NCI-H1417 (cell line): ENCODE measurements at places on chromosomes 6 and 20.

DNA sequence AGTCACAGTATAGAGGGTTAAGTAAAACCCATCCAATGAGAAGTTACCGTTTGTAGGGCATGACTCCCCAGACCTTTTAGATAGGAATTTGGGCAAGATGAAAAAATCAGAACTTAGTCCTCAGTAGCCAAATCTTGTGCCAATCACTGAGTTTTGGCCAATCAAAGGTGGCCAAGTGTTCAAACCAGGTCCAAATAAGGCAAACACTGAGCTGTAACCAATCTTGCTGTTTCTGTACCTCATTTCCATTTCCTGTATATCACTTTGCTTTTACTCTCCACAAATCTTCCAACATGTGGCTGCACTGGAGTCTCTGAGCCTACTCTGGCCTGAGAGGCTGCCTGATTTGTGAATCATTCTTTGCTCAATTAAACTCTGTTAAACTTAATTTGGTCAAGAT, 81.8 kb upstream of the GPR6 start:
- DNase-seq = no peak

- DNase-seq = no peak
Measured at GRCh38 chr6:140105241-140105640, 730.8 kb upstream of the CITED2 start.

DNA sequence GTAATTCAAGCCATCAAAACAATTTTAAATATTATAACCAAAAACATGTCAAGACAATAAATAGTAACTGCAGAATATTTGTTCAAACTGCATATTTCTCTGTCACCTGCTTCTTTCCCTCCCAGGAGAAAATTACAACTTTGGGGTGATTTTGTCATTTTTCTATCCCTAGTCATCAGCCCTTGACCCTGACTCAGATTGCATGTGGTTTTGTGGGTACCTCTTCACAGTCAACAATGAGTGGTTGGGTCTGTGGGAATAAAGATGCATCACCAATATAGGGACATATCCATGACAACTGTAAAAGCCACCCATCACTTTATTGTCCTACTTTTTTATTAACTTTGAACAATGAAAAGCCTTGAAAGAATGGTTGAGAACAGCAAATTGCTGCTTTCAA, 7.3 kb downstream of the COL10A1 start:
- no peak for DNase-seq

GRCh38 chr6:151962246-151962846, 154.9 kb downstream of the ESR1 start:
- DNase-seq = no peak

DNA sequence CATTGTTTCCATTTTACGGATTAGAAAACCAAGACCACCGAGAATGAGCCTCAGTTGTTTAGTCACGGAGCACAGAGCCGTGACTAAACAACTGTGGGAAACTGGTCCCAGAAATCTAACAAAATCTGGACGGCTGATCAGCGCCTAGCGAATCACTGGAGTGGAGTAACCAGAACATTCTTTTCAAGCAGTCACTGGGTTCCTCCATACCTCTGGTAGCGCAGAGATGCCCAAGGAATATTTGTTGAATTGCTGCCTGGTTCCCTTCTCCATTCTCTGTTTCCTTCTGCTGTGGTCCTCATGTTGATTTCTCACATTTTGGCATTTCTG, 62.0 kb downstream of the GPX5 start:
- no peak for DNase-seq

- peak; percentile 29 for DNase-seq
Measured at GRCh38 chr6:90703336-90703735, 116.5 kb upstream of the MAP3K7 start.

- DNase-seq = no peak
Measured at GRCh38 chr6:30712441-30712945, 4.6 kb downstream of the MDC1 start.

GRCh38 chr20:9630554-9630953, 116.2 kb downstream of the LAMP5 start:
- DNase-seq = no peak

DNA sequence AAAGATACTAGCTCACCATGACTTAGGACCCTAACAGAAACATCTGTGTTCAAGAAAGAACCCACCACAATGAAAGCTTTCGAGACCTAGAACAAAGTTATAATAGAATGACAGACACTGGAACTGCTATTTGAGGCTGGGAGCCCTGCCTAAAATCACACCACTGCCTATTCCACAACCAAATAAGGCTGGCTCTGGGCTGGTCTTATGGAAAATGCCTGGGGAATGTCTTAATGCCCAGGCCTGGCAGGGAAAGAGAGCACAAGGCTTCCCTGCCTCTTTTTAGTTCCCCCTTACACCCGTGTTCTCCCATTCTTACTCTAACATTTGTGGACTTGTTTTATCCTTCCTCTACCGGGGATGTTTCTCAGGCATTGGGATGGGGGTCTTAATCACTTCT, 5.6 kb upstream of the METTL24 start:
- DNase-seq = no peak

DNA sequence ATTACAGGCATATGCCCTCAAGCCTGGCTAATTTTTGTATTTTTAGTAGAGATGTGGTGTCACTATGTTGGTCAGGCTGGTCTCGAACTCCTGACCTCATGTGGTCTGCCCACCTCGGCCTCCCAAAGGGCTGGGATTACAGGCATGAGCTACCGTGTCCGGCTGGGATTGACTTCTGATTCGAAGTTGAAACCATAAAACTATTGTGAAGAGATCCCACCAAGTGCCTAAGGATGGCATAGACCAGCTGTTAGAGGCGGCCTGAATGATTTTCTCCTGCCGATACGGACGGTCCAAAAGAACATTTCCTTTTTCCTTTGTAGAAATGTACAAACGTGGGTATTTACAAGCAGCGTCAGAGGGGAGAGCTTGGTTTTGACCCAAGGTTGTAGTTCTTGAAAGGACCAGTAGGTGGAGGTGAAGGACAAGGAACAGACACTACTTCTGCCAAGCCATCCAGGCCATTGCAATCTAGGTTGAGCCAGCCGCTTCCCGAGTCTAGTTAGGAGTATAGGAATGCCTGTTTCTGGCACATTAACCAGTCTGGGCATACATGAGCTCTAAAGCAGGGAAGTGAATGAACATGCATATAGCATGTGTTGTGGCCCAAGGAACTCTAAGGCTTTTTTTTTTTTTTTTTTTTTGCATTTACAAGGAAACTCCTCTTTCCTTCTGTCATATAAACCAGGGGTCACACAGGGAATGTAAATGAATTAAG, 29.0 kb downstream of the MOCS3 start:
- DNase-seq = peak; percentile 71

- no peak for DNase-seq
Measured at GRCh38 chr20:52532674-52533073, 341.1 kb upstream of the ZFP64 start.

DNA sequence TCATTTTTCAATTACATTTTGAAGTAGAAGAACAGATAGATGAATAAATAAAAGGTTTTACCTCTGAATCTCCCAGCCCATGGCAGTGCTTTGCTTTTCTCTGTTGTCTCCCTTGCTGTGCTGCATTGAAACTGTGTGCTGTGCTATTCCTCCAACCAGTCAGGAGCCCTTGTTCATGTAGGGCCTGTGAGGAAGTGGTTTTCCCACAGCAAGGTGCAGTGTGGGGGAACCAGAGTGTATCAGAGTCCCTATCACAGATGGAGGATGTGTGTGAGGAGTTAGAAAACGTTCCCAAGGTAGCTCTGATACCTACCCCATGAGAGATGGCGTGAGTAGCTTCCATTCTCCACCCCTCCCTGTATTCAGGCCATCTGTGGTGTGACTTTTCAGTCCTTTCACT, 72.8 kb upstream of the RALGAPA2 start:
- DNase-seq = no peak

DNA sequence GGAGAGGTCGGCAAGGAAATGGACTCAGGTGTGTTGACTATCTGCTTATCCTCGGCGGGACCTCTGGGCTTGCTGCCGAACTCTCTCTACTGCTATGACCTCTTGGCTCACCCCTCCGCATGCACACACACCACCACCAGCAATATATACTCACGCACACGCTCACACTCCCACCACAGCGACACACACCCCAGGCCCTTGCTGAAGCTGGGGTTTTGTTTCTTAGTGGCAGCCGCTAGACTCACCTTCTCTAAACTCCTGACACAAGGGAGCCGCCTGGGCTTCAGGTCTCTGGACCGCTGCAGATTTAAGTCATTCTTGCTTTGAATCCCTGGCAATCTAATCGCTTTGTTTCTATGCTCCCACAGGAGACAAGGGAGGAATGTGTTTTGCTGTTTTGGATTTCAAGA, 59.4 kb upstream of the BACH2 start:
- DNase-seq = no peak

DNA sequence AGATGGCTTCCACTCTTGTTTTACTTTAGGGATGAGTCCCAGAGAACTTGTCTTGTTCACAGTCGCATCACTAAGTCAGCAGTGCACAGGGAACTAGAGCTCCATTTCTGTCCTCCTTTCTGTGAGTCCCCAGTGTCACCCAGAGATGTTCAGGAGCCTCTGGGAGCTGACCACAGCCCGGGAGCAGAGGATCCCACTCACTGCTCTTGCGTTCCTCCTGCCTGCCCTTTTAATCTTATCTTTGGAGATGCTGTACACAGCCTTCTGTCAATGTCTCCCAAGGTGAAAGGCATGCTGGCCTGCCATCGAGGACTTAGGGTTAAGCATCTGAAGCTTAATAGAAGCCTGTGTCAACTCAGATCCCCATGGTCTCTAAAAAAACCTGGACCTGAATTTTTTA, 71.2 kb downstream of the IGF2R start:
- no peak for DNase-seq

DNA sequence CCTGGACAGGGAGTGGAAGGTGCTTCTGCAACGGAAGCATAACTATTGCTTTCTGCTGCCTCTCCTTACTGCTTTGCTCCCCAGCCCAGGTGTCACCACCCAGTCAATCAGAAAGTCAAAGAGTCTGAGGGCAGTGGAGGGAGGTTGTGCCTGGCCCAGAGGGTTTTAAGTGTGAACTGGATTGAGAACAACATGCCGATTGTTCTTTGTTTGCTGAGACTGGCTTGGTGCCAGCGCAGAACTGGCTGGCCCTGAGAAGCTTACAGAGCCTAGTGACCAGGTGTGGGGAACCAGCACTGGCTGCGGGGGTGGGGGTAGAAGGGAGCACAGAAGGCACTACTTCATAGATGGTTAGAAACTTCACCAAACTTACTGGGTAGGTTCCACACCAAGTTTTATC, 31.1 kb upstream of the ENPP4 start:
- peak; percentile 22 for DNase-seq

DNA sequence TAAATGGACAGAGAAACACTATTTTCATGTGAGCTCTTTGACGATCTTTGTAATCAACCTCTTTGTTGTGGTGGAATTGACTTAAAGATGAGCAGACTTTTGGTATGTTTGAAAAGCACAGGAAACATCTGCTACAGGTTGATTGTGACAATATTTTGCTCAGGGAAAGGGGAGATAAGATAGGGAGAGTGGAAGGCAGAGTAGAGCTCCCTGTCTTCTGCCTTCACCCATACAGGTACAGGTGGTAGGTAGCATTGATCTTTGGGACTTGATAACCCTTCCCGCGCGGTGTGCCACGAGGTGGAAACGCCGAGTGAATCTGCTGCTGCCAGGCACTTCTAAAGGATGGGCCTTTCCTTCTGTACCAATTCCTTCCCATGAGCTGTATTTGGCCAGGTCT, 183.6 kb downstream of the UTRN start:
- DNase-seq = no peak

GRCh38 chr6:90720404-90720803, 133.5 kb upstream of the MAP3K7 start:
- peak; percentile 13 for DNase-seq

- no peak for DNase-seq
Measured at GRCh38 chr6:153058909-153059308, 56.4 kb upstream of the MTRF1L start.

GRCh38 chr20:50560867-50561266, 50.7 kb downstream of the PTPN1 start:
- DNase-seq = no peak

- DNase-seq = peak; percentile 61
Measured at GRCh38 chr6:1381481-1382330, 7.7 kb upstream of the FOXF2 start.

- no peak for DNase-seq
Measured at GRCh38 chr6:168004023-168004422, 6.6 kb downstream of the KIF25 start.

- peak; percentile 16 for DNase-seq
Measured at GRCh38 chr20:63580796-63581461, 6.9 kb upstream of the HELZ2 start.

DNA sequence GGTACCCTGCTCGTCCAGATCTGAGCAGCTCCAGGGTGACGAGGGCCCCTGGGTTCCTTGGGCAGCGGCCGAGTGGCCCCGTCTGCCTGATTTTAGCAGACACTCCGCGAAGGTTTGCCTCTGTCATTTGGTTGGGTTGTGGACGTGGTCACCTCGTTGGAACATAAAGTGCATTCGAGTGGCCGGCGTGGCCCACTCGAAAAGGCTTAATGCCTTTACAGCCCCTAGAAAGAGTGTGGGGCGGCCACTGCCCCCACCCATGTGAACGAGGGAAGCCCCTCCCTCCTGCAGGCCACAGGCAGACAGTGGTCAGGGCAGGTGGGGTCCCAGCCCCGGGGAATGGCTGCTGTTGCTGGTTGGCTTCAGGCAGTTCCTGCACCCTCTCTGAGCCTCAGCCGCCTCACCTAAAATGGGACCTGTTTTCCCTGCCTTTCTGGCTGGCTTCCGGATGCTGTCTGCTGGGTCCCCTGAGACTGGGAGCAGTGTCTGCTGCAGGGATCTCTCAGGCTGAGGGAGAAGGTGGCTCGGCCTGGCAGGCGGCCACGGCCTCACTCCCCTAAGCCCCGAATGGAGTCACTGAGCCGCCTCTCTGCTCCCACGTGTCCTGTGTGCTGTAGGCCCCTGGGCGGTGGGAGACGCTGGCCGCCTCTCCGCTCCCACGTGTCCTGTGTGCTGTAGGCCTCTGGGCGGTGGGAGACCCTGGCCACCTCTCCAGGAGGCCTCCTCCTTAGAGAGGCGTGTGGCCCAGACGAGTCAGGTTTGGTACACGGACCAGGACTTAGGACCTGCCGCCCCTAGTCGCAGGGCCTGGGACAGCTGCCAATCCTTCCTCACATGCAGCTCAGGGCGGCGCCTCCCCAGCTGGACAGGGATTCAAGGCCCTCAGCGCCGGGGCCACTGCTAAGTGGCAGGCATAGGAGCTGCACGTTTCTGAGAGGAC, 233.0 kb downstream of the ERMARD start:
- DNase-seq = no peak

DNA sequence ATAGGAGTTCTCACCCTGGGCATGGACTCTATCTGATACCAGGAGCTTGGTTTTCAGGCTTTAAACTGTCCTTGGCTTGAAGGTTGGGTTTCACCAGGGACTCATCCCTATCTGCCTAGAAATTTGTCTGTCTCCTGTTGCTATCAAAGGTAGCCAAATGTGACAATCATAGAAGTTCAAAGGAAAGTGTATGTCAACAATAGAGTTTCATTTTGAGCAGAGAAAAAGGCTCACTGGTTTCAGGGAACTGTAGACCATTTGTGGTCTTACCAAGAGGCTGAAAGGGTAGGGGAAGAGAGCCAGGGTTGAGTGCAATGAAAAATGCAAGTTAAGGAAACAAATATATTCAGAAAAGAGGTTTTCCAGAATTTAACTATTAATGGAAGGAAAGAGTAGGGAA, 966.8 kb upstream of the CITED2 start:
- no peak for DNase-seq

- DNase-seq = no peak
Measured at GRCh38 chr6:79943133-79943532, 4.2 kb downstream of the ELOVL4 start.
